Stimulated activated CD4-positive, alpha-beta T cell treated with anti-CD3 and anti-CD28 coated beads, Interleukin-1b, Interleukin-23, amount 100 ng/mL, for 1 hour (primary cell): ENCODE measurements at places on chromosomes 3 and 15.

- no peak for DNase-seq
Measured at GRCh38 chr15:78716651-78717050, 75.6 kb upstream of the CHRNB4 start.

DNA sequence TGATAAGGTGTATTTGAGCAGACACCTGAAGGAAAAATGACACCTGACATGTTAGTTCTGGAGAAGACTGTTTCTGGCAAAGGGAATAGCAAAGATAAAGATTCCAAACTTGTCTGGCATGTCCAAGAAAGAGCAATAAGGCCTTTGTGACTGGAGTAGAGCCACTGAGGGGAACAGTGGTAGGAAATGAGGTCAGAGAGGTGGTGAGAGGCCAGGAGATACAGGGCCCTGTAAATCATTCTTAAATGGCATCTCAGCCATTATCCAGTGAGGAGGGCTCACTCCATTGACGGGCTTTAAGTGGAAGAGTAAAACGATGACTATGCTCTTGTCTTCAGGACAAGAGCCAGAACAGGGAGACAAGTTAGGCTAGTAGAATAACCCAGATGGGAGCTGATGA, 4.5 kb downstream of the SLC49A4 start:
- no peak for DNase-seq

- DNase-seq, result no peak
Measured at GRCh38 chr3:194779729-194780224, 94.1 kb downstream of the FAM43A start.

DNA sequence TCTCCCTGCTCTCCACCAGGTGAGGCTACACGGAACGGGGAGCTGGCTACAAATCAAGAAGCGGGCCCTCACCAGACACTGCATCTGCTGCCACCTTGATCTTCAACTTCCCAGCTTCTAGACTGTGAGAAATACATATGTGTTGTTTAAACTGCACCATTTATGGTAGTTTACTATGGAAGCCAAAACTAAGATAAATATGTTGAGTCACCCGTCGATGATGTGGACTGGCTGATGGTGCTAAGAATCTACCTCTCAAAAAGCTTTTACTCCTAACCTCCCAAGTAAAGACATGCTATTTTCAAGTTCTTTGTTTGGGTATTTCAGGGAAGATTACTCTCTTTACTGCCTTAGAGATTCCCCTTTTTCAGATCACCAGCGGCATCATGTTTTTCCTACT, 110.9 kb downstream of the VGLL3 start:
- DNase-seq, result no peak

DNA sequence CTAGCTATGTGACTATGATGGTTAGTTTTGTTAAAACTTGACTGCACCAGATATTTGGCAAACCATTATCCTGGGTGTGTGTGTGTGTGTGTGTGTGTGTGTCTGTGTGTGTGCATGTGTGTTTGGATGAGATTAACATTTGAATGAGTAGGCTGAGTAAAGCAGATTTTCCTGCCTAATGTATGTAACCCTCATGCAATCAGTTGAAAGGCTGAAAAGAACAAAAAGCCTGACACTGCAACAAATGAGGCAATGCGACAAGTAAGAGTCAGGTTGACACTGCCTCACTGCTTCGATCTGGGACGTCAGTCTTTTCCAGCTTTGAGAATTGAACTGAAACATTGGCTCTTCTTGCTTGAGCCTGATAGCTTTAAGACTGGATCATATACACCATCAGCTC, 643.0 kb downstream of the NAALADL2 start:
- DNase-seq, result no peak
